ENCODE measurements at places on chromosomes 1 and 21.
A peak's percentile ranks its signal among the peaks of the same experiment; 100 is the strongest.

GRCh38 chr1:204225841-204226735 lies 12.3 kb upstream of the GOLT1A start:
- no peak for DNase-seq

DNA sequence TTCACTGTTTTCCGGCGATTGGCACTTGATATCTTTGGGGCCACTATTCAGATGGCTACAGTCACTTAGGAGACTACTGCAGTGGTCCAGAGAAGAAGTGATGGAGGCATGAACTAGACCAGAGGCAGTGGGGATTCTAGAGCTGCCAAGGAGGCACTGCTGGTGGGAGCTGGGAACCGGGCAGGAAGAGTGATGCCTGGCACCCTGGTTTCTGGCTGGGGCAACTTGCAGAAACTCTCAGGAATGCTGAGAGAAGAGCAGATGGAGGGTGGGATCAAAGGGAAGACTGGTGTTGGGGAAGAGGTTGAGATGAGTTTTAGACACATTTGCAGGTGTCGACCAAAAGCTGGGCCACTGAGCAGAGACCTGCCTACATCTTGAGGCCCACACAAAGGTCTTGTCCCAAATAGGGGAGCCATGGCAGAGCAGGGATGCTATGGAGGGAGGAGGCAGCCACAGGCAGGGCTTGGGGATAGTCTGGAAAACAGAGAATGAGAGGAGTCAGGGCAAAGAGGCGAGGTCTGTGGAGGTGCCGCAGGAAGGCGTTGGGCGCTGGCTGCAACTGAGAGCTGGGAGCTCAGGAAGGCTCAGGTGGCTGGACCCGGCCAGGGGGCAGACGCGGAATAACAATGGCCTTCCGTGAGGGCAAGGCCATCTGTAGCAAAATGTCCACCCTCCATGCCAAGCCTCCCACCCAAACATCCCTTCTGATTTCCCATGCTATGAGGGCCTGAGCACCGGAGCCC lies 118.9 kb downstream of the TOMM20 start:
- DNase-seq = no peak

- no peak for DNase-seq
Measured at GRCh38 chr1:239989990-239990389, 101.7 kb upstream of the FMN2 start.

- DNase-seq = no peak
Measured at GRCh38 chr1:55400508-55400907, 185.3 kb upstream of the USP24 start.

DNA sequence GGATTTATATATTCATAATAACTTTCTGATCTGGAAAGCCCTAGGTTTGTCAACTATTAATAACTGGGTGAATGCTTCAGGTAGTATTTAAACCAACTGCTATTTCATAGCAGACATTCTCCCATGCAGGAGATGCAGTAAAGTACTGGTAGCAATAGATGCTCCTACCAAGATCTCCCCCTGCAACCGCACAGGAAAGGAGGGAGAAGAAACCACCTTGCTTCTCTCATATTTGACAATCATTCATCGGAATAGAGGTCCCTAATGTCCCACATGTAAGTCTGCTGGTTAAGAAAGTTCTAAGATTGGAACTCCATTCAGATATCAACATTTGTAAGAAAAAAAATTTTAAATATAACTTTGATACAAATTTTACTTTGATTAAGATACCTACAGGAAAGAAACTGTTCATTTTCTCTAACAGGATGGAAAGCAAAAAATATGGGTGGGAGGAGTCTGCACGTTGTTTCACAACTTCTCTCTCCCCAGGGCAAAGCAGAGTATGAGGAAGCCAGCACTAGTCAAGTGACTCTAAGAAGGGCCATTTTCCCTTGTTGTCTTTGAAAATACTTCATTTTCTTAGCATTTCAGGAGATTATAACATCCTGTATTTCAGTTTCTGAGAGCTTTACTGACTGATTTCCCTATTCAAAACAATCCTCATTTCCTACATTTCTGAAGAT lies at the start of gene PYHIN1:
PYHIN1 (plus strand) TSS at position 498 of the 683 bp plus-strand sequence. CDS start 5,359 bp downstream, outside the sequence.
- DNase-seq = peak; percentile 26
